Right hindlimb (tissue), 1 donor: ENCODE measurements at places on chromosomes 12 and 14.
A peak's percentile ranks its signal among the peaks of the same experiment; 100 is the strongest.

DNA sequence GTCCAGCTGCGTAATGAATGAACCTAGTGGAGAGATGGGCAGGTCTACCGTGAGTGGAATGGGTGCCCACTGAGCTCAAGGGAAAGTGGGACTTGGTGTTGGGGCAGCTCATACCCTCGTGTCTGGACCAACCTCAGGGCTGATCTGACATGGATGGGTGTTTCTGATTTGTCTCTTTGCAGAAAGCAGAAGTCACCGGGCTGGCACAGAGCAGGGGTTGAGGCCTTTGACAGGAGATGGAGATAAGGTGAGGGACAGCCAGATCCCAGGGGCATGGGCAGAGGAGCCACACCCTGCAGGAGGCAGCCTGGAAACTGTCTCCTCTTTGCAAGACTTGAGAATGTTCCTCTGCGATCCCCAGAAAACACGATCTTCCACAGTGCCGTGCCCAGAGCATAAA lies 20.9 kb upstream of the PPP1CC start:
- DNase-seq = no peak

- DNase-seq = peak; percentile 88
Observed at GRCh38 chr12:124517260-124518050, 50.0 kb downstream of the NCOR2 start.

GRCh38 chr14:23433457-23433856 lies 2.0 kb downstream of the MYH7 start:
- DNase-seq = peak; percentile 9

- peak; percentile 88 for DNase-seq
Observed at GRCh38 chr12:52191841-52192791, at the start of gene KRT80. Gene KRT80, minus strand, starts transcription at chr12:52192014. Its CDS starts 112 bp downstream, at chr12:52191902.

DNA sequence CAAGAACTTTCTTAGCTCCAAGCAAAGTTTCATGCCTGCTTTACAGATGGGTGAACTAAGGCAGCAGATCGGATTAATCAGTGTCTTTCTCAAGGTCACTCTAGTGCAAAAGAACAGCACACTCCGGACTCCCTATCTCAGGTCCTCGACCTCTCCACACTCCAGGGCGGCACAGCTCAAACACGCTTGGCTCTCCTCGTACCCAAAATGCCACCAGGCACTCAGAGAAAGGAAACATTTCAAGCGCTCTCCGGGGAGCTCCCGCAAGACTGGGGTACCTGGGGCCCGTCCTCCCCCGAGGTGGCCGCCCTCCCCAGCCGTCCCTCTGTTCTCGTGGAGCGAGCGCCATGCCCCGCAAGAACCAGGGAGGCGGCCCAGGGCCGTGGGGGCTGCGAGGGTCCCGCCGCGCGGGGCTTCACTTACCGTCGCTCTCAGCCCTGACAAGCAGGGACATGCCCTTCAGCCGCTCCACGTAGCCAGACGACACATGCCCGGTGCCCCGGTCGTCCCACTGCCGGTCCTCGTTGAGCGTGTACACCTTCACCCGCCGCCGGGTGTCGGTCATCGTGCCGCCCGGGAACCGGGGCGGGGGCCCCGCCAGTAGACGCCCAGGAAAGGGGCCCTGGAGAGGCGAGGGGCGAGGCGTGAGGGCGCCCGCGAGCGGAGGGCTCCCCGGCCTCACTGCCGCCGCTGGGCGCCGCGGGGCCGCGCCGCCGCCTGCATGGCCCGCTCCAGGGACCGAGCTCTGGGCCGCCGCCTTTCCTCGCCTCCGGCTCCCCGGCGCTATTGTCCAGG lies 830 bp downstream of the PPP4R3A start:
- peak; percentile 52 for DNase-seq

- no peak for DNase-seq
Observed at GRCh38 chr12:122845041-122845864, 10.0 kb downstream of the HIP1R start.

DNA sequence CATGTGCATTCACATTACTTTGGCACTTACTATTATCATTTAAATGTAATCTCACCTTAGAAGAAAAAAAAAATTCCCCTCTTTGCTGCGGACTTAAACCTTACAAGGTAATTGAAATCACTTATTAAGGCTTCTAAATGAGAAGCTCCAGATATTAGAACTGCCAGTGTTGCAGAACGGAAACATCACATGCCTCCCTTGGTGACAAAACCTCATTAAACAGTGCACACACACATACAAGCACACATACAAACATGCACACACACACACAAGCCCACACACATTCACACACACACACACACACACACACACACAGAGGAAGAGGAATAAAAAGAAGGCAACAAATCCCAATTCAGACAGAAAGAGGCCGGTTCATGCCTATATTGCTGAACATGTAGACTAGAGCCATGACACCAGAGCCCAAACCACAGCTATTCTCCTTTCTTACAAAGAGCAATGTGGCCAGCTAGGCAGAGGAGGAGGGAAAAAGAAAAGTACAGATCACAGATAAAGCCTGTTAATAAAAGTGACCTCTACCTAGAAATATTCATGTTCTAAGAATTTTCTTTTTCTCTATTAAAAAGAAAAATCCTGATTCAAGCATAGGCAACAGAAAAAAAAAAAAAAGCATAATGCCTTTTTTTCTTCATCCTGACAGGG lies 405.2 kb upstream of the FLRT2 start:
- no peak for DNase-seq

DNA sequence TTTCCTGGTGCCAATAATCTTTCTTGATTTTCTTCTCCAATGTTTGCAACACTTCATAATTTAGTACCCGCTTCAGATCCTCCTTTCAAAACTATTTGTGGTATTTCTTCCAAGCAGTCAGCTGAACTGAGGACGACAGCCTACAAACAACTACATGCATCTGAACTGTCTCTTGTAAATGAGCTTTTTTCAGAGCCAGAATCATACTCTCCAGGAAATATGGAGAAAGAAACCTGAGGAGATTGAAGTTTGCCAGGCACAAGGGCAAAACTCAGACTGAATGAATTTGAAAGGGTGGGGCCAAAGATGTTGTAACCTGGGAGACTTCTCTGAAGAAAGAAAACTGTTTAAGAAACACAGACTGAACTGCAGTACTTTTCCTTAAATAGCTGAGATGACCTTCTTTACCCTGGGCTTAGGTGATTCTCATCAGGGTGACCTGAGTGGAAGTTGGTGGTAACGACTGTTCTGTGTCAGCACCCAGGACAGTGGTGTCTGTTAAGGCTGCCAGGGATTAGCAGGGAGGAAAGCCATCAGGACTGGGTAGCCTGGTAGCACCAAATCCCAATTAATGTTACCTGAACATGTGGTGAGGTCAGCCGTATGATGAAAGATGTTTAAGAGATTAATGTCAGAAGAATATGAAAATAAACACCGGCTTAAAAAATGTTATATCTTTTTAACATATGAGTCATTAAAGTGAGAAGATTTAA lies 95.0 kb downstream of the TGFB3 start:
- no peak for DNase-seq

- DNase-seq = no peak
Observed at GRCh38 chr12:121829250-121829918, 25.6 kb downstream of the SETD1B start.

- DNase-seq = no peak
Observed at GRCh38 chr14:29165431-29165830, 398.8 kb downstream of the FOXG1 start.

- DNase-seq = no peak
Observed at GRCh38 chr12:6978611-6979011, 7.9 kb downstream of the EMG1 start.

DNA sequence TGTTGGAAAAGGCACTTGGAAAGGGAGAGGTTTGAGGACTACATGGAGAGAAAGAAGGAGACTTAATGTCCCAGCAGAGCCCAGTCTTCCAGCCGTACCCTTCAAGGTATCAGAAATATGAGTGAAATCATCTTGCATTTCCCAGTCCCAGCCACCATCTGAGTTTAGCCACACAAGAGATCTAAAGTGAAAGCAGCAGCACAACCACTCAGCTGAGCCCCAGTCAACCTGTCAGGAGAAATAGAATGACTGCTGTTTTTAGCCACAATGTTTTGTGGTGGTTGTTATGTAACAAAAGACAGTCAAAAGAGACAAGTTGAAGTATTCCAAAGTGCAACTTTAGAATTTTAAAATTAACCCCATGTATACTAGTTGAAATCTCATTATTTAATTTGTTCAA lies 28.0 kb downstream of the DERA start:
- no peak for DNase-seq

- no peak for DNase-seq
Observed at GRCh38 chr14:36510874-36511273, 9.2 kb downstream of the NKX2-1 start.

DNA sequence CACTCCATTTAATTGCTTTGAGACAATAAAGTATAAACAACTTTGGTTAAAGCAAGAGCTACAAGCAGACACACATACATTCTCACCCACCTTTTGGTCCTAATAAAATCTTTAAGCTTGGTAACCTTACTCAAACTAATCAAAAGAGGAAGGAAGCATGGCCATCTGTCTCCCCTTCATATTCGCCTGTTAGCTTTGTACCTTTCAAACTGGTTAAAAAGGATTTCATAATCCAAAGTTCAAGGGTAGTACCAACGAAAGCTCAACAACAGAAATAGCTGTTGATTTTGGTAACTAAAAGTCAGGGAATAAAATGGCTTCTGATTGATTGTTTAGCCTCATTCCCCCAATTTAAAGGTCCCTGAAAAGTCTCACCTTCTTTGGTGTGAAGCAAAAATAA lies 456.9 kb downstream of the BCAT1 start:
- DNase-seq = no peak
